ENCODE measurements at places on chromosomes 1 and 21.

DNA sequence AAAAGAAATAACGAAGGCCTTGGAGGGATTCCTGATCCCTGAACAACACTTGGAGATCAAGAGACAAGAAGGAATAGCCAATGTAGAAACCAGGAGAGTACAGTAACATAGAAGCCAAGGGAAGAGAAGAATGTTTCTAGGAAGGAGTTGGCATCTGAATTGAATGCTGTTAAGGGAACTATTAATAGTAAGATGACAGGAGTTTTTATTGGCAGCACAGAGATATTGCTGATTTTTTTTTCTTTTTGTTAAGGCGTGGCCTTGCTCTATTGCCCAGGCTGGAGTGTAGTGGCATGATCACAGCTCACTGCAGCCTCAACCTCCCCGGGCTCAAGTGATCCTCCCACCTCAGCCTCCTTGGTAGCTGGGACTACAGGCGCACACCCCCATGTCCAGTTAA is 9.6 kb upstream of the SFT2D2 start:
- no peak for DNase-seq

GRCh38 chr1:26786437-26787380 is 1.0 kb upstream of the PIGV start:
- DNase-seq: no peak

DNA sequence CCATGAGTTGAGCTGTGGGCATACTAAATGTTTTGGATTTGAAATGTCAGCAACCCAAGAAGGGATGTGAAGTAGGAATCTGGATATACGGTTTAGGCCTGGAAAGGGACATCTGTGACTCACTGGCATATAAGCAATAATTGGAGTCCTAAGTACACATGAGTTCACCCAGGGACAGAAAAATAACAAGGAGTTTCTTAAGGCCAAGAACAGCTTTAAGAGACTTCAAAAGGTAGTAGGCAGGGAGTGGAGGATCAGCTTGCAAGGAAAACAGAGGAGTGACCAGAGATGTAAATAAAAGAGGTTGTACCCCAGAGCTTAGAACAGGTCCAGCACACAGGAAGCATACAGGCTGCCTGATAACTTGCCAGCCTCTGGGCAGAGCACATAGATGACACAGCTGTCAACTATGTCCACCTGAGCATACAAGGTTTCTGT is 28.1 kb downstream of the TMEM50B start:
- DNase-seq: no peak

GRCh38 chr1:70066711-70067110 is 138.7 kb downstream of the LRRC40 start:
- no peak for DNase-seq

GRCh38 chr1:33257772-33258712 is 1.8 kb downstream of the ZNF362 start:
- DNase-seq: no peak

GRCh38 chr21:18023711-18024110 is 204.6 kb upstream of the C21orf91 start:
- DNase-seq: no peak

DNA sequence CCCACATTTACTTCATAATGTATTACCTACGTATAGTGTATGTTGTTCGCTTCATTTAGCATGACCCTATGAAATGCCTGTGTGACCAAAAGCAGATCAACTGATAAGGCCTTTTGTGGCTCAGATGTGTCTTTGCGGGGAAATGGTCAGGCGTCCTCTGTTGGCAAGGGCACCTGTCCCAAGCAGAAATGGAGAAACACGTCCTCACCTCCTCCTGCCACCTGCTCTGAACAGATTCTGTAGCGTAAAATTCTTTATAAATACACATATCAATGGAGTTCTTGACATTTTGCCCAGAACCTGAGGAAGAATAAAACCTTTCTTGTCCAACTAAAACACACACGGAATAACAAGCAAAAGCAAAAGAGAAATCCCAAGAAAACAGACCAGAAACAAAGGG is 417.9 kb downstream of the KIF26B start:
- DNase-seq: no peak

DNA sequence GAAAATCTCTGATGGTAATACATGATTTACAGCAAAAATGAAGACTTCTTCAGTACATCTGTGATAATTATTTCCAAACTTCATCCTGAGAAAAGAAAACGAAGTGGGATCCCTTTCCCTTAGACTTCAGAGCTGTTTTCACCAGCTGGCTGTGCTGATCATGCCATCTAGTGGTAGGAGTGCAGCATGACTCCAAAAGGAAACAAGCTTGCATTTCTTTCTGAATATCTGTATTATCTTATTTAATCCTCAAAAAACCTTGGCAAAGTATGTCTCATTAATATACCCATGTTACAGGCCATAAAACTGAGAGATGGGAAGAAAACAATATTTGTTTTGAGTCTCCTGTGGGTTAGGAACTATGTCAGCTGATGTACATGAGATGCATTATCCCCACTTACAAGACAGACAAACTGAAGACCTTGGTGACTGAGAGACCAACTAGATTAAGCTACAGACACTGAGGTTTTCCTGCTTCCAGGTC is 9.8 kb upstream of the GJA8 start:
- no peak for DNase-seq

- DNase-seq: no peak
These were observed 284.9 kb upstream of the RUNX1 start for GRCh38 chr21:35333831-35334618.

GRCh38 chr1:218658899-218659298 is 313.8 kb downstream of the TGFB2 start:
- DNase-seq: no peak

DNA sequence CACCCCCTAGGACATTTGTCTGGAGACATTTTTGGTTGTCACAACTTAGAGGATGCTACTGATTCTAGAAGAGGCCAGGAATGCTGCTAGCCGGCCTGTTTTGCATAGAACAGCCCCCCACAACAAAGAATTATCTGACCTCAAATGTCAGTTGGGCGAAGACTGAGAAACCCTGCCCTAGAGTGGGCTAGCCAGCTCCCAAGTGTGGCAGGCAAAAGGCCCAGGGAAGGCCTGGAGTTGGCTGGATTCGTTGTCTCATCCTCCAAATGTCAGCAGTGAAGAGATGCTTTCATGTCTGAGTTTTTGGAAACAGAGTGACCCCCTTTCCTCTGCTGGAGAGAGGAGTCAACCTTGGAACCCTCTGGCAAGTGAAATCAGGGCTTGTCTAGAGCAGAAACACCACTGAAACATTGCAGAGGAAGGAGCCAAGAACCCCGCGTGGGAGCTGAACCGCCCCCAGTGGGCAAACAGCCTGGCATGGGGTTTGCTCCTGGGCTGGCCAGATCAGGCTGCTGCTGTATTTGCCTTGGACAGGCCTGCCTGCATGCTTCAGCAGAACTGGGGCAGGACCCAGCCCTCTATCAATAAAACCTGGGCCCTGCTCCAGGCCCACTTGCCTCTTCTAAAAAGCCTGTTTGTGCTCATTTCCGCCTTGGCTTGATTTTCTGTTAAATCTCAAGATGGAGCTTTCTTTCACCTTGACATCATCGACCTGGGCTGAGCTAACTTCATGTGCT is 32.9 kb downstream of the RASSF5 start:
- no peak for DNase-seq

- DNase-seq: no peak
These were observed 81.4 kb downstream of the ESRRG start for GRCh38 chr1:216641669-216642460.

GRCh38 chr1:19643602-19644394 is at the start of gene NBL1:
Gene NBL1, plus strand, starts transcription at chr1:19644311. Its CDS starts 10,720 bp downstream, at chr1:19655031.
- DNase-seq: peak; percentile 61

GRCh38 chr1:150281221-150281757 is 1.1 kb upstream of the CIART start:
- DNase-seq: peak; percentile 41

GRCh38 chr1:53656747-53657530 is 82.0 kb downstream of the GLIS1 start:
- no peak for DNase-seq

All from stimulated activated CD4-positive, alpha-beta T cell treated with anti-CD3 and anti-CD28 coated beads, Interleukin-1b, Interleukin-23, amount 100 ng/mL, for 24 hours (primary cell).